ENCODE measurements at places on chromosomes 1 and 21.

- no peak for DNase-seq
Measured at GRCh38 chr1:231613419-231614349, 12.9 kb upstream of the DISC1 start.

DNA sequence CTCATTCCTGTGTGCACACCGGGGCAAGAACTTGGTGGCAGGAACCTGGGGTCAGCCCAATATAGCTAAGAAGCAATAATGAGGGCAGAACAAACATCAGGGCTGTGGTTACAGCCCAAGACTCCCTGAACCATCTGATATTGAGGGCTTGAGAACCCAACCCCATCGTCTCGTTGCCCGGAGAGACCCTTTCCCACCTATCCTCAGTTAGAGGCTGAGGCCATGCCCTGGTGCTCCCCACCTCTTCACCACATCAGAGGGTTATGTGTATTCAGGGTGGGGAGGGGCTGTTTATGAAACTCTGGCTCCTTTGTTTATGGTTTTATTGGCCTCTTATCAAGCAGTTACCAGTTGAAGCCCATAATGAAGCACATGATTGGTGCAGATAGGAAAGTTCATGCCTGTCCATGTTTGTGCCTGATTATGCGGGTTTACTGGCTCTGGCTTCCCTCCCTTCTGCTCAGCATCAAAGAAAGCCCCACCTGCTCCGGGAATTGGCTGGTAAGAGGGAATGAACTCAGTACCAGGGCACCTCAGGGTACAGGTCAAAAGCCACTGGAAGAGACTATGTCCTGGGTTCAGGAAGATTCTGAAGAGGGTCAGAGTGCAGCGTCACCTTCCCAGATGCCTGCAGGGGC, 14.5 kb downstream of the NUAK2 start:
- no peak for DNase-seq

DNA sequence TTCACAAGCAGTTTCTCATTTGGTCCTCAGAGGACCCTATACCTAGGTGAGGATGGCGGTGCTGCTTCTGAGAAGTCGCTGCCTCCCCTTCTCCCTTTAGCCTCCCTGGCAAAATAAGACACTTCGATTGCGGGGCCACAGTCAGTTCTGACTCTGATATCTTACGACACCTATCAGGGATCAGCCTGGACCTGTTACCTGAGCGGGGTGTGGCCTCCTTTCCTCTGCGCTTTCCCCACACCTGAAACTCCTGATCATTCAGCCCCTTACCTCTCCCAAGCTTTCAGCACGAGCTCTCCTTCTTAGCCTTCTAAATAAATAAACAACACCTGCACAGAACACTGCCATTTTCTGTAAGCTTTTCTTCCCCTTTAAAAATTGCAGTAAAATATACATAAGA, 24.6 kb upstream of the GPR137B start:
- no peak for DNase-seq

GRCh38 chr1:111208921-111209320, 8.5 kb upstream of the DENND2D start:
- no peak for DNase-seq
